ENCODE measurements at places on chromosomes 2 and 18.

GRCh38 chr2:157990173-157990572, 111.5 kb upstream of the UPP2 start:
- no peak for DNase-seq

GRCh38 chr2:9373476-9373875, 49.9 kb downstream of the ITGB1BP1 start:
- DNase-seq = no peak

DNA sequence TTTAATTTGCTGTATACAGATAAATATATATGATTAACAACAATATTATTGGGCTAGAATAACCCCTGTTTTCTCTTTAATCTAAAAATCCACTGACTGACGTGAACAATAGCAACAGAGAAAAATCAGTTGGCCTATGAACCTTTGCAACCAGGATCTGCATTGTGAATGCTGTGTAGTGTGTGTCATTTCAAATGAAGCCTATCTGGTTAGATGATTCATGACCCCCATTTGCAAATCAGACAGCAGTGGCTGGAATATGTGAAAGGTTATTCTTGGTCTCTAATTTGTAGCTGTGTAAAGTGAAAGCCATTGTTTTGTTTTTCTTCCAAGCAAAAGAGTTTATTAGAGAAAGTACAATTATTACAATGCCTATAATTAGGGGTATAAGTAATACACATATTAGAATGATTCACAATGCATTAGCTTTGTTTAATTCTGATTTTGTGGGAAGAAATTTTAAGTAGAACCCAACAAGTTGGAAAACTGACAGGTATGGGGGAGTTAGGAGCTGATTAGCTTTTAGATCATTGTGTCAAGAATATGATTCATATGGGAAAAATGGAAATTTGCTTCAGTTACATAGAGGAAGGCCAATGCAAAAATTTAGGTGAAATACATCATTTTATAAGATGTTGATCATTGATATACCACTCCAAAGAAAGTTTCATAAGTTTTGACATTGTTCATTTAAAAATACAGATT, 1362.2 kb upstream of the TMEFF2 start:
- DNase-seq = no peak

DNA sequence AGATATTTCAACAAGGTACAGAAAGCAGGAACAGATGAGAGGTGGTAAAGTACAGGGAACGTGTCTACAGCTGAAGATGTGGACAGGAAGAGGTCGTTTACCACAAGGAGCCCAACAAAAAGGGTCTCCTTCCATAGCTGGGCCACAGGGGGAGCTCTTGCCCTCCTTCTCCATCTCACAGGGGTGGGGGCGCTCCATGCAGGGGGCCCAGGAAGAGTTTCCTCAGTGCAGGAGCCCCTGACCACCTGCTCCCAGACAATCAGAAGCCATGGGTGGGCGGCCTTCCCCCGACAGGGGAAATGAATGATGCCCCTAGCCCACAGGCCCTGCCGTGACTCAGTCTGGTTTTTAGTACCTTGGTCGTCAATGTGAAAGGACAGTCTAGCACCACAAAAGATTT, 163.6 kb upstream of the ZNF516 start:
- no peak for DNase-seq

- DNase-seq = no peak
Observed at GRCh38 chr2:17644997-17645720, 104.7 kb downstream of the VSNL1 start.

- no peak for DNase-seq
Observed at GRCh38 chr18:57410749-57411148, 24.4 kb upstream of the ONECUT2 start.

GRCh38 chr2:73291093-73291460, 2.3 kb downstream of the EGR4 start:
- DNase-seq = no peak

DNA sequence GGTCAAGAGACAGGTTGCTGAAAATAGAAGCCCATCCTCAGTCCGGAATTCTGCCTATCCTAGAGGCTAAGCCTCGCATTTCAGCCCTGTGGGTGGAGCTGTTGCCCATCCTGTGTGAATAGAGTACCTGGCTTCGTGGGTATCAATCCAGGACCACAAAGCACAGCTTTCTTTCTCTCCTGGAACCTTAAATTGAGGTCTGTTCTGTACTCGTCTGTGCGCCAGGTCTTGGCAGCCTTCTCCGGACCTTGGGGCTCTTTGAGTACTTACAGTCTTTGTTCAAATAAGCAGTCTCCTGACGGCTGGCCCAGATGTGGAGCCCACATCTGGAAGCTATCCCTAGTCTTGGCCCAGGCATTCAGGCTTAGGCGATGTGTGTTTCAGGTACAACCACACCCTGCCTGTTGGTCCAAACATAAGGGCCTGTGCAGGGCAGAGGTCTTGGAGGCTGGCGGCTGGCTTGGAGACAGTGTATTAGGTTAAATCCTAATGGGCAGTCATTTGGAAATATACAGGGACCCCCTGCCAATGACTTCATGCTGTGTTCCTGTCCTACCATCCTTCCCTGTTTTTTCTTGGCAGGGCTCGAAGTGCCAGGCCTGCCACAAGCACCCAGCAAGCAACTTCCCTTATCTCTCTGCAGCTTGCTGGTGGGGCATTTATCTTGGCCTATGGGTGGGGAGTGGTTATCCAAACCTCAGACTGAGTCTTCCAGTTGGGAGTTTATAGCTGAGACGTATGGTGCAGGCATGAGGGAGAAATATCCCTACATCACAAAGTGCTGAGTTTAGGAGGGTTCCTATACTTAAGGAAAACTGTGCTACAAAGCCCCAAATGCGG, 294.1 kb downstream of the BCL2 start:
- no peak for DNase-seq

- DNase-seq = no peak
Observed at GRCh38 chr18:45851161-45851925, 25.9 kb downstream of the SIGLEC15 start.

DNA sequence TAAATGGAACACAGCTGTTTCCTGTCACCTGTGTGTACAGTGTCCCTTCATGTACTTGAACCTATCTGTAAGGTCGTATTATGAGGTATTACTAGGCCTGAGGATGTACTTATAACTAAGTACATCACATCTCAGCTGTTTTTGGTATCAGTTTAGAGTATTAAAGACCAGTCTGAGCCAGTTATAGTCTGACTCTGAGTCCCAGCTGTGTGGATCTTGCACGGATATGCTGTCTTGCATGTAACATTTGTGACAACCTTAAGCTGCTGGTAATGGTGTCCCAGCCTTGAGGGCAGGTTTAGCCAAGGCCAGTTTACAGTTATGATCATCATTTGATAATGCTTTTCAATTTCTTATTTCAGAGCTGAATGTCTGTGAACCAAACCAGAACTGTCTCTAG, 496.3 kb downstream of the SLC4A3 start:
- no peak for DNase-seq

DNA sequence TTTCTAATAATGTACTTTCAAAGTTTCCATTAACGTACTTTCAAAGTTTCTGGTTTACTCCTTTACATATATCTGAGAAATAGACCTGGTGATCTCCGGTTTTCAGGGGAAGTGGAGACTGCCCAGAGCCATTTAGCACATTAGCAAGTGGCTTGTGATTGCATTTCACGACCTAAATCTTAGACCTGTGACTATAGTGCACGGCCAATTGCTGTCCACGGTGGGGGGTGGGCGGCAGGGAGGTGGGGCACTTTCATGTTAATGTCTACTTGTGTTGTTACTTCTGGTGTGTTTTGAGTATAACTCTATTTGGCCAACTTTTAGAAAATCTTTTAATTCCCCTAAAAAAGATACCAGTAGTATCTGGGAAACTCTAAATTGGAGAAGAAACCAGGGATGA, 11.3 kb downstream of the GATA6 start:
- DNase-seq = no peak

DNA sequence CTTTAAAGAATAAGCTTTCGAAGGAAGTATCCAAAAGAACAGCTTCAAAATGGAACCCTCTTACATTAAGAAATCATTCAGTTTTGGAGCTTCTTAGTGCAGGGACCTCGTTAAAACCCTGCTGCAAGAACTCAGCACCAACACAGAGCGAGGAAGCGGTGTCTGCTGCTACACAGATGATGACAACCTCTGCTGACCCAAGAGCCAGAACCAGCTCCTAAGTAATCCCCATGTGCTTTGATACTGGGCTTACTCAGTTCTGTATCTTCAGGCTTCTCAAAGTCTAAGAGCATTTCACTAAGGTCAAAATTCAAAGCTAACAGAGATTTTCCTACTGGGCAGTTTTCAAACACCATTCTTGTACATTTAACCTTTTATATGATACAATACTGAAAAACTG, 194.6 kb downstream of the STK39 start:
- DNase-seq = no peak

- DNase-seq = no peak
Observed at GRCh38 chr18:34802959-34803358, 92.9 kb downstream of the DTNA start.

DNA sequence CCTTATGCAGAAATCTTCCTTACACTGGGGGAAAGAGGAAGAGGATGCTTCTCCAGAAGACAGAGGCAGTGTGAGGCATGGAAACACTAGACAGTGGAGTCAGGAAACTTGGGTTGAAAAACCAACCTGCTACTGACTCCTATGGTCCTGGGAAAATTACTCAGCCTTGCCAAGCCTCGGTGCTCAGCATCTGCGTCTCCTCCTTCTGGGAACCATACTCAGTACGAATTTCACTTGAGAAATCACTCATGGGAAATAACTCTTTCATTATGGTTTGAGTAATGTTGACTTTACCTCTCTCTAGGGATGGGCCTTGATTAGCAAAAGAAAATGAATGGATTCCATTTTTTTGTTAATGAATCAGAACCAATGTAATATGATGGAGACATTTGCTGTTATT, 96.5 kb downstream of the KCNE4 start:
- no peak for DNase-seq

DNA sequence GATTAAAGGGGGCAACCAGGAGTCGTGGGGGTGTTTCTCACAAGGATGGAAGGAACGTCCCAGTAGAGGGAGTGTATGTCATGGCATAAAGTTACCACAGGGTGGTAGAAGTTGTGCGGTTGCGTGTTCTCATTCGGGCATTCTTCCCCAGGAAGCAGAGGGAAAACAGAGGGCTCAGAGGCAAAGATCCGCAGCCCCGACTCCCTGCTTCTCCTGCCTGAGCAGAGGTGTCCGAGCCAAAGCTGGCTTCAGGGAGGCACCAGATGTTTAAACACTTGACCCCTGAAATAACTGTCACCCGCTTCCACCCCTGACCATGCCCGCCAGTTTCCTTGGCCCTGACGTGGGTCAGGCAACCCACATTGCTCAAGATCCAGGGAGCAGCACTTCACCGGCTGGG, 83.7 kb downstream of the EN1 start:
- no peak for DNase-seq

DNA sequence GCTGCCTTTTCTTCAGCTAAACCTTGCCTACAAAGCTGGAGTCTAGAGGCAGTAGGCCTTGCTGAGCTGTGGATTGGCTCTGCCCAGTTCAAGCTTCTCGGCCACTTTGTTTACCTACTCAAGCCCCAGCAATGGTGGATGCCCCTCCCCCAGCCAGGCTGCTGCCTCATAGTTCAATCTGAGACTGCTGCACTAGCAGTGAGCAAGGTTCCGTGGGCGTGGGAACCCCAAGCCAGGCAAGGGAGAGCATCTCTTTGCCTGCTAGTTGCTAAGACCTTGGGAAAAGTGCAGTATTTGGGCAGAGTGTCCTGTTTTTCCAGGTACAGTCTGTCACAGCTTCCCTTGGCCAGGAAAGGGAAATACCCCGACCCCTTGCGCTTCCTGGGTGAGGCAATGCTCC, 68.9 kb downstream of the VAPA start:
- no peak for DNase-seq

GRCh38 chr2:185208261-185208660, 530.3 kb upstream of the FSIP2 start:
- DNase-seq = no peak

- no peak for DNase-seq
Observed at GRCh38 chr2:10185755-10186154, 63.2 kb downstream of the RRM2 start.

- DNase-seq = no peak
Observed at GRCh38 chr18:51654488-51655326, 457.2 kb upstream of the MEX3C start.

DNA sequence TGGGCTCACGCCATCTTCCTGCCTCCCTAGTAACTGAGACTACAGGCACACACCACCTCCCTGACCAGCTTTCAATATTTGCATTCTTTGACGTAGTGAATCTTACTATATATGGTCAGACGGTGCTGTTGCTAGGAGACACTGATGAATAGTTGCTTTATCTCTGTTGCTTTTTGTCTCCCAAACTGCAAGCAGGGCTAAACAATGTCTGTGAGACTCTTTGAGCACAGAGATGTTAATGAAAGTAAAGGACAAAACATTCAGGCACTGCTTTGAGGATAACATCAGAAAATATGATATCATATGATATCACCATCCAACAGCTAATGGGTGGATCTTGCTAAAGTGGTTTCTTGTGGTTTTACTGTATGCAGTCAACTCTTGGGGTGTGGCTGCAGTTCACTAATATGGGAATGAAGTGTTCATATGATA, 43.0 kb downstream of the EMILIN2 start:
- no peak for DNase-seq

DNA sequence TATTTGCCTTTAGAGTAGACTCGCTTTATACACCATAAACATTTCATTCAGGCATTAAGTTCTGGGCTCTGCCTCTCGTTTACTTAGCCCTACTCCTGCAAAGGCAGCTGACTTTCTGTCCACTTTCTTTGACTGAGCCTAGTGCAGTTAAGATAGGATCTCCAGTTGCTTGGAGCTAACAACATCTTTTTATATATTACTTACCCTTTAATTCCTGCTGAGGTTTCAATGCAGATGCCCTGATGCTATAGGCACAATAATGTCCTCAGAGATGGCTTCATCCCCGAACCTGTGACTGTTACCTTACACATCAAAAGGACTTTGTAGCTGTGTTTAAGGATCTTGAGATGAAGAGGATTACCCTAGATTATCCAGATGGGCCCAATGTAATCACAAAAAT, 505.8 kb upstream of the TNP1 start:
- DNase-seq = no peak

DNA sequence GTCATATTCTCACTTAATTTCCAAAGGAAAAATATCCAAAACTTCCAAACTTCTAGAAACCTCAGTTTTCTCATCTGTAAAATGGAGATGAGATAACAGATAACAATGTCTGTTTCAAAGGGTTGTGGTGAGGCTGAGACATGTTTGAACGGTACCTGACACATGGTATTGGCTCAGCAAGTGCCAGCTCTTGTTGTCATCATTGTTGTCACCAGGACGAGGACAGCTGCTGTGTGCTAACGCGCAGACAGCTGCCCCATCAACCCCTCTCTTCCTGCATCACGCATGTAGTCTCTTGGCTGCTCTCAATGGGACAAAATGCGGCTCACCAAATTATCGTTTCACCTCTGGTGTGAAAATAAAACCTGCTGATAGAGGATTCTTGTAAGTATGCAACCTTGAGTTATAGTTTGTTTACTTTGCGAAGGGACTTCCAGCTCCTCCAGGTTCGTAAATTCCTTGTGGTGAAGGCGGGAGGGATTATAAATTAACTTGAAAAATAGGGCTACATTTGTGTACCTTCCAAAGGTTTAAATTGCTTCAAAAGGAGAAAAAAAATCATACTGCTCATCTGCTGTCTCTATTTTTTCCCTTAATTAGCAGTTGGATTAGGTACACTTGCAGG, 605.4 kb downstream of the BCL11A start:
- no peak for DNase-seq

Measured in activated T-cell treated with anti-CD3 and anti-CD28 coated beads for 24 hours (primary cell).